Choroid plexus epithelial cell (primary cell): ENCODE measurements at places on chromosomes 5 and 9.

- DNase-seq, result no peak
These were observed 384 bp downstream of the COL5A1 start for GRCh38 chr9:134641990-134642384.

GRCh38 chr5:172534229-172535107 lies 80.1 kb upstream of the SH3PXD2B start:
- no peak for DNase-seq

DNA sequence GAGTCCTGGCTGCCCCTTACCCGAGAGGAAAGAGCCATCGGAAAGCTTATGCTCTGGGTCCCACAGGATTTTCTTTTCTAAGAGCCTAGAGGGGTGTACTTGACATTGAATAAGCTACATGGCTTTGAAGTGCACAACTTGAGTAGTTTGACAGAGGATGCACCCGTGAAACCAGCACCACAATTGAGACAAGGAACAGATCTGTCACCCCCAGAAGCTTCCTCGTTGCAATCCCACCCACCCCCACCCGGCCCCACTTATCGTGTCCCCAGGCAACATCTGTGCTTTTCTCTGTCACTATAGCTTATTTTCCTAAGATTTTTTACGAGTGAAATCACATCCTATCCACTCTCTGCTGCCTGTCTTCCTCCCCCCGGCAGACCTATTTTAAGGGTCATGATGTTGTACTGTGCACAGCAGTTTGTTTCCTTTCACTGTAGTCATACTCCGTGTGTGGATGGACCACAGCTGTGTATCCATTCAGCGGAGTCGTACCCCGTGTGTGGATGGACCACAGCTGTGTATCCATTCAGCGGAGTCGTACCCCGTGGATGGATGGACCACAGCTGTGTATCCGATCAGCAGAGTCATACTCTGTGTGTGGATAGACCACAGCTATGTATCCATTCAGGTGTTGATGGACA lies 8.8 kb upstream of the FCN2 start:
- DNase-seq, result peak; percentile 33

GRCh38 chr5:173309731-173310130 lies 18.5 kb downstream of the STC2 start:
- DNase-seq, result no peak

- DNase-seq, result no peak
These were observed 36.4 kb downstream of the SLC28A3 start for GRCh38 chr9:84304166-84304565.

DNA sequence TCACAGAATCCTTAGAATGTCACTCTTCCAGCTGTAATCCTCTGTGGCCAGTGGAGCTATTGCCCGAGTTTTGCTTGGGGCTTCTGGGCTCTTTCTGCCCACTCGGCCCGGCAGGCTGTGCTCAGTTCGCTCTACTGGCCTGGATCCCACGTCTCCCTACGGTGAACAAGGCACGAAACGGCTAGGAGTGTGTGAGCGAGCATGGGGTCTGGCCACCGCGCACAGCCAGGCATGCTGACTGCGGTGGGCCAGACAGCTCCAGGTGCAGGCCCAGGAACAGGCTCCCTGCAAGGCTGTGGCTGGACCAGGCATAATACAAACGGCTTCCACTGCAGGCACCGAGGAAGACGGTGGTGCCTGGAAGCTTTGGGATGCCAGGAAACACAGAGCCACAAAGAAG lies 2035.5 kb upstream of the ACO1 start:
- no peak for DNase-seq

GRCh38 chr5:128645581-128645980 lies 107.5 kb upstream of the FBN2 start:
- no peak for DNase-seq

- DNase-seq, result no peak
These were observed 10.0 kb downstream of the DMXL1 start for GRCh38 chr5:119080936-119081335.

DNA sequence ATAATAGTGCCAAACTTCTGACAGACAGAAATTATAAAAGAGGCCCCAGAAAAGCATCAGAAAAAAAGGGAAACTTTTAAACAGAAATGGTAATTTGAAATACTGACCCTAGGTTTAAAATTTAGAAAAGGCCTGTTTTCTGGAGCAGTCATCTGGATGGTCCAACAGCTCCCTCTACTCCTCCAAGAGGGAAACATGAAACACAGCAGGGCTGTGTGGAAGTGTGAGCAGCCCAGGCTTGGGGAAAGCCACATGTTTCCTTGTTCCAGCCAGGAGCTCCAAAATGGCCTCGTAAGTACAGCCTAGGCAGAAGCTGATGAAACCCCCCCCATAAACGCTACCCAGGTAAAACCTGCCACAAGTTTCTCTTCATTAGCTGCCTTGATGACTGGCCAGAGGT lies 499.3 kb upstream of the ADAMTS16 start:
- peak; percentile 10 for DNase-seq

- no peak for DNase-seq
These were observed 13.6 kb upstream of the ABCA1 start for GRCh38 chr9:104941597-104941996.
